Activated T-cell treated with anti-CD3 and anti-CD28 coated beads, Interleukin-2, amount 50 U/mL, for 48 hours (primary cell): ENCODE measurements at places on chromosomes 1 and 21.
A peak's percentile ranks its signal among the peaks of the same experiment; 100 is the strongest.

DNA sequence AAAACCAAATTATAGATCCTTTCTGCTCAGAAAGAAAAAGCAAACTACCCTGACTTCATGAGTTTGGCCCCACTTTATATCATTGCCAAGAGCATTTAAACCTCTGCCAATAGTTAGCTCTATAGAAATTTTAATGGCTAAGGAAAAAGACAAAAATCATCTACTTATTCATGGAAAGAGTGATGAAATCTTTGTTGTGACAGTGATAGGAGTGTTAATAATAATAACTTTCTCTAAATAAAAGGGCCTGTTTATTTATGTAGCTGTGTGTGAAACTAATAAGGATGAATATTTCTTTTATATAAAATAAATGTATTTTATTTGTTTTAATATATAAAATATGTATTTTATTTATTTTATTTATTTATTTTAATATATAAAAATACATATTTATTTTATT, 6.4 kb downstream of the CHODL start:
- DNase-seq, result no peak

DNA sequence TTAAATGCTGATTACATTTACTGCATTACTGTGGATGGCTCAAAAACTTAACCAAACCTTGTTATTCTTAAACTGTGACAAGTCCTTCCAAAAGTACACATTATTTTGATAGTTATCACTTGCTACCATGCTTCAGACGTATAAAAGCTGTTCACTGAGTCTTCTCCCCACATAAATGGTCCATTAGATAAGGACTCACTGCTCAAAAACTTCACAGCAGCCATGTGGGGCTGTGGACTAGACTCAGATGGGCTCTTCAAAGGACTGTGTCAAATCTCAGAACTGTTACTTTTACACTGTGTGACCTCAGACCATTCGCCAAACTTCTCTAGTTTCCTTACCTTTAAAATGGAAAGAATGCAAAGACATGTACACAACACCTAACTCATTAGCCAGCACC, 11.6 kb downstream of the SCAF4 start:
- no peak for DNase-seq

DNA sequence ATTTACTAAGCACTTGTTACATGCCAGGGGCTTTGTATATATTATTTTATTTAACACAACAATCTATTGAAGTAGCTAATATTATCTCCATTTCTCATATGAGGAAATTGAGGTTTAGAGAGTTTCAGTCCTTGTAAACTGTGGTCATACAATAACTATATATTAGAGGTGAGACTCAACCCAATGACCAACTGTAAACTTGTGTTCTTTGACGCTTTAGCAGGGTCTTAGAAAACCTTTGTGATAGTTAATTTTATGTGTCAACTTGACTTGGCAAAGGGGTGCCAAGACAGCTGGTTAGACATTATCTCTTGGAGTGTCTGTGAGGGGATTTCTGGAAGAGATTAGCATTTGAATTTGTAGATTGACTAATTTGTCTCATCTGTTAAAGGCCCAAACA, 252.4 kb upstream of the B3GALT2 start:
- DNase-seq, result no peak

- no peak for DNase-seq
Measured at GRCh38 chr1:60257531-60257930, 184.0 kb upstream of the C1orf87 start.

DNA sequence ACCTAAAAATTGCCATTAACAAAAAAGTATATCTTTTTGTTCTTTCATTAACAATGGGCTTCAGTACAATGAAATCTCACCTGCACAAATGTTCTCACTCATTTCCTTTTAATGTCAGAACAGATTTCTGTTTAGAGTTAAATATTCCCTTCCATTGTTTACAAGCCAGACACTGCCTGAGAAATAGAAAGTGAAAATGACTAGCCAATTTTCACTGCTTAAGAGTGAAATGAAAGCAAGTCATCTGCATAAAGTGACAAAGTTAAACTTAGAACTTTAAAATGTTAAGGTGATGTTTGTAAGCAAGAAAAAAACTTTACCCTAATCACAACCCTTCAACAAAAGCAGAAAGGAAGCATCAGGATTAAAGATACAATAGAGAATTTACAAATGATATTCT, 27.5 kb downstream of the COA6 start:
- DNase-seq, result no peak

- no peak for DNase-seq
Measured at GRCh38 chr21:39456665-39457064, 4.9 kb downstream of the SH3BGR start.

- DNase-seq, result no peak
Measured at GRCh38 chr1:234300096-234300495, 73.2 kb upstream of the COA6 start.

DNA sequence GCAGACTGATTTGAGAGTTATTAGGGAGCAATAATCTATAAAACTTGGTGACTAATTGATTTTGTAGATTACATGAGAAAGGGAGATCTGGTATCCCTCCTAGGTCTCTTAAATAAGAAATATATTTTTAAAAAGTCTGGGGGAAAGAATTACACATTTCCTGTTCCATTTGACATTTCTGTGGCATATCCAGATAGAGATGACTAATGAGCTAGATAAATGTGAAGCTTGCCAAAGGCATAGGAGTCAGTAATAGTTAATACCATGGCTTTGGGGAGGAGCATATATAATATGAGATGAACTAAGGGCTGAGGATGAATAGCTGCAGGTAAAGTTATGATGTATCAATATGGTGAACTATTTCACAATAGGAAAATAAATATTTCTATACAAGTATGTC, 663.7 kb downstream of the PTPRC start:
- DNase-seq, result no peak

DNA sequence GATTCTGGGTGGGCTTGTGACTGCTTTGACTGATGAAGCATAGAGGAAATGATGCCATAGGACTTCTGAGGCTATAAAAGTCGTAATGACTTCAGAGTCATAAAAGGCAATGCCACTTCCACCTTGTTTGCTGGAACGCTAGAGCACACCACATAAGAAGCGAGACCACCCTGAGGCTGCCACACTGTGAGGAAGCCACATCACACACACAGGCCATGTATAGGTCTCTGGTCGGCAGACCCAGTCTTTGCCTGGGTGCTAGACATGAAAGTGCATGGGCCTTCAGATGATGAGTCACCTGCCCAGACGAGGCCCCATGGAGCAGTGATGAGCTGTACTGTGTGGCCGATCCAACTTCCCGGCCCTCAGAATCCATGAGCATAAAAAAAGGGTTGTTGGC, 14.2 kb upstream of the KANK4 start:
- peak; percentile 24 for DNase-seq

GRCh38 chr21:37763298-37763697, 153.0 kb downstream of the KCNJ6 start:
- DNase-seq, result no peak

DNA sequence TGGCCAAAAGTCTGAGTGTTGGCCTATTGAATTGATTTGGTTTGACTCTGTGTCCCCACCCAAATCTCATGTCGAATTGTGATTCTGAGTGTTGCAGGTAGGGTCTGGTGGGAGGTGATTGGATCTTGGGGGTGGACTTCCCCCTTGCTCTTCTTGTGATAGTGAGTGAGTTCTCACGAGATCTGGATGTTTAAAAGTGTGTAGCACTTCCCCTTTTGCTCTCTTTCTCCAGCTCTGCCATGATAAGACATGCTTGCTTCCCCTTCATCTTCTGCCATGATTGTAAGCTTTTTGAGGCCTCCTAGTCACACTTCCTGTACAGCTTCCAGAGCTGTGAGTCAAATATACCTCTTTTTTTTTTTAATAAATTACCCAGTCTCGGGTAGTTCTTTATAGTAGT, 297.1 kb upstream of the ZRANB2 start:
- no peak for DNase-seq

DNA sequence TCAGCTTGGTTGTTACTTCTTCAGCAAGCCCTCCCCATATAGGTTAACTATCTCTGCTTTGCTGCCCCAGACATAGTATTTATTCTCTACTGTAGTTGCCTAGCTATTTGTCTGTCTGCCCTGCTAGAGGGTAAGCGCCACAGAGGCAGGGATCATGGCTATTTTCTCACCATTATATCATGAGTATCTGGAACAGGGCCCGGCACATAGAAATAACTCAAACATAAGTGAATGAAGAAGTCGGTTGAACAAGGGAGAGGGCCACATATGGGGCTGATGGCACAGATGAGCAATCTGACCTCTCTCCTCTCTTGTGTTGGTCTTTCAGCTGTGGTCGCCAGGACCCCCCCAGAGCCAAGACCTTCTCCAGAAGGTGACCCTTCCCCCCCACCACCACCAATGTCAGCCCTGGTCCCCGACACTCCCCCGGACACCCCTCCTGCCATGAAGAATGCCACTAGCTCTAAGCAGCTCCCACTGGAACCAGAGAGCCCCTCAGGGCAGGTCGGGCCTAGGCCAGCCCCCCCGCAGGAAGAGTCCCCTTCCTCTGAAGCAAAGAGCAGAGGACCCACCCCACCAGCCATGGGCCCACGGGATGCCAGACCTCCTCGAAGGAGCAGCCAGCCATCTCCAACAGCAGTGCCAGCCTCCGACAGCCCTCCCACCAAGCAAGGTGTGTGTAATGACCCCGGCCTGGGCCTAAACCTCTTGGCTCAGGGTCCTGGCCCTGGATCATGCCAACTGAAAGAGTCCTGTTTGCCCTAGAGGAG, 14.9 kb downstream of the MAP7D1 start:
- DNase-seq, result no peak

DNA sequence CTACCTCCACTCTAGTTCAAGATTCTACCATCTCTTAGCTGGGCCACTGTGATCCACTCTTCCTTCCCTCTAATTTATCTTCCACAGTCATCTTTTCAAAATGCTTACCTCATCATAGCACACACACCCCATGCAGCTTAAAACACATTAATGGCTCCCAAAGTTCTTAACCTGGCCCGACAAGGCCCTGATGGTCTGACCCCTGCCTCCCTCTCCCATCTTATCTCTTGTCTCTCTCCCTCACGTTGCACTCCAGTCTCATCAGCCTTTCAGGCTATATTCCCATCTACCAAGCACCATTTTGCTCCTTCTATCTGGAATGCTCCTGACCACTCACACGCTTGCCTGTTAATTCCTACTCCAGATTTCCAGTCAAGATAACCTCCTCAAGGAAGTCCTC, 2.5 kb upstream of the ZBTB8A start:
- no peak for DNase-seq

DNA sequence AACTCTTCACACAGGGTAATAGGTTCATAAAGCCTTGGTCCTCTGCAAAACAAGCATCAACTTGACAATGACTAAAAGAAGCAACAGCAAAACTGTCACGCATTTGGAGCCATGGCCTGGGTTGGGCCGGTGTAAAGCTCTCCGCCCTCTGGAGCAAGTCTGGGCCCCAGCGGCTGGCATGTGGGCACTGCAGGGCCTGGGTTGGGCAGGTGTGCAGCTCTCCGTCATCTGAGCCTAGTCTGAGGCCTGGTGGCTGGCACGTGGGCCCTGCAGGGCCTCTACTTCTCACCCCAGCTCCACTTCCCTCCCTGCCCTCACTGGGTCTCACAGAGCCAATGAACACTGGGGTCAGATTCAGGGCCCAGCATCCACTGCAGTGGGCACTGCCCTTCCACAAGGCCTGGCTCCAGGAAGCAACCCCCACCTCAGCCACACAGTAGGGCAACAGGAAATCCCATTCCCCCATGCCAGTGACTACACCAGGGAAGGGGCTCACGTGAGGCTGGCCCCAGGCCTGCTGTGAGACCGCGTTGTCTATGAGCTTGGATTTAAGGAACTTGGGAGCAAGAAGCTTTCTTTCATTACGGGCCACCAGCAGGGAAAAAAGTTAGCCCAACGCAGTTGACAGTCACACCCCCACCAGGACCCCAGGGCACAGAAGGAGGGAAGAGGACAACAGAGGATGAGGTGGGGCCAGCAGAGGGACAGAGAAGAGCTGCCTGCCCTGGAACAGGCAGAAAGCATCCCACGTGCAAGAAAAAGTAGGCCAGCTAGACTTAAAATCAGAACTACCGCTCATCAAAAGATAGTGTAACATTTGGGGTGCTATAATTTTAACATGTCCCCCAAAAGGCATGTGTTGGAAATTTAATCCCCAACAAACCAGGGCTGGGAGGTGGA, 52.7 kb downstream of the NPHP4 start:
- DNase-seq, result no peak

- no peak for DNase-seq
Measured at GRCh38 chr1:66685670-66686069, 66.6 kb upstream of the DYNLT5 start.

DNA sequence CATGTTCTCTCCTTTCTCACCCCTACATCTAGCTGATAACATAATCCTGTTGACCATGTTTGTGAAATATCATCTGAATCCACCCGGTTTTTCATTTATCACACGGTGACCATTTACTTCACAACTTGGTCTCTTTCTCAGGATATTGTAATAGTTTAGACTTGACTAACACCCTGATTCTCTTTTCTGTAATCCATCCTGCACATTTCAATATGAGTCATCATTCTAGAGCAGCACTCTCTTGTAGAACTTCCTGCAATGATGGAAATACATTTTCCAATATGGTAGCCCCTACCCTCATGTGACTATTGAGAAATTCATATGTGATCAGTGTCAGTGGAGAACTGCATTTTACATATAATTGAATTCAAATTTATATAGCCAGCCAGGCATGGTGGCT, 2.3 kb upstream of the JAM2 start:
- no peak for DNase-seq

- no peak for DNase-seq
Measured at GRCh38 chr1:206705191-206705590, 20.5 kb downstream of the MAPKAPK2 start.

DNA sequence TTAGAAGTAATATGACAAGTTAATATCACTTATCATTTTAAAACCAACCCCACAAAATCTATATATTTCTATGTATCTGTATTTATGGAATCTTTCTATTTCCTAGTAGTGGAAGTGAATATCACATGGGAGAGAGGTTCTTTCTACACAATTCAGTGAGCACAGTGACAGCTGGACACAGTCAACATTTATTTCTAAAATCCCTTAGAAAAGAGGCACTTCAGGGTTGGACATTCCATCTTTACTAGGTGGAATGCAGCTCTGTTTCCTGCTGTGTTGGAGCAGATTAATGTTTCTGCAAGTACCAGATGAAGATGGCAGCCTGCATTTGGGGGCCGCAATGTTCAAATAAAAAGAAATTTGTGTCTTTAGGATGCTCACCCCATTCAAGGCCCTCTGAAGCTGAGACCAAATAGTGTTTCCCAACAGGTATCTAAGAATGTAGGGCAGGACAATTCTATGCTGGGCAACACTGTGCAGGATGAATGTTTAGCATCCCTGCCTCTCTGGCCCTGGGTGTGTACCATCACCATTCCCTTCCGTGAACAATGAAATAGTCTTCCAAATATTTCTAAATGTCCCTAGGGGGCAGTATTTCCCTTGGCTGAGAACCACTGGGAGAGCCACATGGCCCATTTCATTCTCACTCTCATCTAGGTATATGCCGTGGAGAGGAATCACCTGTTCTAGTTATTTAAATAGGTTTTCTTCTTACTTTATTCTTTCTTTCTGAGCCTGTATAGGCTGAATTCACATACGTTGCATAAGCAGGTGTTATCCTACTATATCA, 394.8 kb downstream of the PRDM2 start:
- no peak for DNase-seq
